ENCODE measurements at places on chromosomes 6 and 20. TPM values are rescaled to one million over a fixed set of nuclear protein-coding genes. Genes with fewer than 3 reads are reported as not detected.
A peak's percentile ranks its signal among the peaks of the same experiment; 100 is the strongest.

GRCh38 chr6:165439928-165440554 lies 130.6 kb upstream of the C6orf118 start:
- DNase-seq = no peak

DNA sequence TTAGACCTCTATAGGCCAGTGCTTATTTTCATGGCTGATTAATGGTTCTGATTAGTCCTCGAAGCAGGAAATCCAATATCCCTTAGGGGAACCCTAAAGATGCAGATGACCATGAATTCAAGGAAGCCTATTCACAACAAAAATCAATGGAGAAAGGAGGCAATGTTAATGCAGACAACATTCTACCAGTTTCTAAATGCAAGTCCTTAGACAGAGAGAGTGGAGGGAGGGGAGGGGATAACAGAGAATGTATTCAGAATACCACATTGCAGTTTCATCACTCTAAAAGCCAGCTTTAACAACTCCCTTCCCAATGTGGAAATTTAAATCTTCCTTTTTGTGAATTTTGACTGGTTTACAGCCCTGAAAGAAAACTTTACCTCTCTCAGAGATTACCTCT lies 87.1 kb upstream of the POU3F2 start:
- no peak for DNase-seq

- DNase-seq = peak; percentile 91
Observed at GRCh38 chr6:6686748-6687601, 98.5 kb downstream of the LY86 start.

- DNase-seq = peak; percentile 58
Observed at GRCh38 chr20:9617940-9618339, 103.5 kb downstream of the LAMP5 start.

DNA sequence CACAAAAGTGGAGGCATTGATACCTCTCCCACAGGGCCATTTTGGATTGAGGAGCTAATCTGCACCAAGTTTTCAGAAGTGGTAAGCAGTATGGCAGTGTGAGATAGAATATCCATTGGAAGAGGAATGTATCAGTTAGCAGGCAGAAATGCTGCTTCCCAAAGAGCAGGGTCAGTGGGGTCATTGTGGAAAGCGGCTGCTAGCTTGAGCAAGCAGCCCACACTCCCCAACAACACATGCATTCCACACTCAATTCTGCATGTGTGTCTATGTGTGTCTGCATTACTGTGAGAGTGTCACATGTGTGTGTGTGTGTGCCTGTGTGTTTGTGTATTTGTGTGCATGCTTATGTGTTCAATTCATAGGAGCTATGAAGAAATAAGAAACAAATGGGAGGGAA lies 190.9 kb upstream of the FOXA2 start:
- no peak for DNase-seq

DNA sequence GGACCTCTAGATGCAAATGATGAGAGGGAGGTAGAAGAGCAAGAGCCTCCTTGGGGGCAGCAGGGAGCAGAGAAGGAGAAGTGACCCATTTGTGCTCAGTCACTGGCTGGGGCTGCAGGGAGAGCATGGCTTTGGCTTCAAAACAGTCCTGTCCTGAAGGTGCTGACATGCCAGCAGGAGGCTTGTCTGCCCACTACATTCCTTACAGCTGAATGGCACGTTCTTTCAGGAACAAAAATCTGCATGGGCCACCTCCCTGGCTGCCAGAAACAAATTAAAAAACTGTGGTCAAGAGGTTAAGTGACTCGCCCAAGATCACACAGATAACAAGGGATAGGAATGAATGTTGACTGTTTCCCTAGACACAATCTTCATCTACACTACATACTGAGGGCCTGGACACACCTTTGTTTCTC lies 188.8 kb downstream of the HIVEP2 start:
- no peak for DNase-seq

Gene MOXD1
- polyA plus RNA-seq = 8.6 TPM

Gene HRH3
- 0.67 TPM for polyA plus RNA-seq

Gene HSPA1L
- polyA plus RNA-seq = 103 TPM

Gene LIN28B
- 5.7 TPM for polyA plus RNA-seq

Gene STMND1
- polyA plus RNA-seq = 5.8 TPM
